RKO (cell line): ENCODE measurements at places on chromosomes 5 and 9.

DNA sequence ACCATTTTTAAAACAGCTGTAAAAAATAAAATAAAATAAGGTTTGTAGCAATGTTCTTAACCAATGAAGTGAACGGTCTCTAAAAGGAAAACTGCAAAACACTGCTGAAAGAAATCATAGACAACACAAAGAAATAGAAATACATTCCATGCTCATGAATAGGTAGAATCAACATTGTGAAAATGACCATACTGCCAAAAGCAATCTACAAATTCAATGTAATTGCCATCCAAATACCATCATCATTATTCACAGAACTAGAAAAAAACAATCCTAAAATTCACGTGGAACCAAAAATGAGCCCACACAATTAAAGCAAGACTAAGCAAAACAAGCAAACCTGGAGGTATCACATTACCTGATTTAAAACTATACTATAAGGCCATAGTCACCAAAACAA, 67.6 kb upstream of the RGMB start:
- no peak for DNase-seq

- DNase-seq: peak; percentile 0
These were observed 642.1 kb downstream of the KCTD16 start for GRCh38 chr5:144812763-144813162.

DNA sequence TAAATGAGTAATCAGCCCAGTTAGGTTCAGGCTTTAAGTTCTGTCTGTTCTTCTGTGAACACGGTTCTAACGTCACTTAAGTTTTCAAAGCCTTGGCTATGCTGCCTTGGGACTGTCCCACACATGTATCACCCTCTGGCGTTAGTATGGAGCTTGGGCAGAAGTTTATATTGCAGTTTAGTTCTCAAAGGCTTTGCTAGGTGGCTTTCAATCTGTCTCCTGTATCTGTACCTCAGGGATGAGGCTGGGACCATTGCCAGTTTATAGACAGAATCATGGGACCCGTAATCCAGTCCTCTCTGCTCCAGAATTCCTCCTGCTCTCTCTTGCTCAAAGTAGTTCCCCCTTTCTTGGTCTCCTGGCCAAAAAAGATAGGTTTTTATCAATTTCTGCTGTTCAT, 12.1 kb downstream of the C9orf40 start:
- DNase-seq: peak; percentile 86

DNA sequence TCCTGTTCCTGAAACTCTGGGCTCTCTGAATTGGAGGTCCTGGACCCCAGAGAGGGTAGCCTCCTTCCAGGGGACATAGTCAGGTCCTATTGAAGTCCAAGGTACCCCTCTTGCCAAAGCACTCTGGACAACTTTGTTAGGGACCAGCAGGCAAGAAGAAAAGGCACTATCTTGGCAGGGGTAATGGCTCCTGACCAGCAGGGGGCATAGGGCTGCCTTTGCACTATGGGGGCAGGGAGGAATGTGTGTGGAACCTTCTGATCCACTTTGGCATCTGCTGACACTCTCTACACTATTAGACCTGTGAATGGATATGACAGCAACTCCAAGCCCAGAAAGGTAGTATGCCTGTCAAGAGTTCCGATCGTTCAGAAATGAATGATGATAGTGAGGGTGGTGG, 179.0 kb upstream of the CD180 start:
- no peak for DNase-seq

- no peak for DNase-seq
These were observed 38.9 kb downstream of the HAVCR1 start for GRCh38 chr5:157020002-157020401.

GRCh38 chr9:99185348-99185632, 36.5 kb downstream of the ALG2 start:
- DNase-seq: no peak

GRCh38 chr9:117151716-117152115, 263.1 kb downstream of the ASTN2 start:
- DNase-seq: no peak

GRCh38 chr5:14486996-14487896, 94.3 kb upstream of the OTULINL start:
- DNase-seq: no peak

DNA sequence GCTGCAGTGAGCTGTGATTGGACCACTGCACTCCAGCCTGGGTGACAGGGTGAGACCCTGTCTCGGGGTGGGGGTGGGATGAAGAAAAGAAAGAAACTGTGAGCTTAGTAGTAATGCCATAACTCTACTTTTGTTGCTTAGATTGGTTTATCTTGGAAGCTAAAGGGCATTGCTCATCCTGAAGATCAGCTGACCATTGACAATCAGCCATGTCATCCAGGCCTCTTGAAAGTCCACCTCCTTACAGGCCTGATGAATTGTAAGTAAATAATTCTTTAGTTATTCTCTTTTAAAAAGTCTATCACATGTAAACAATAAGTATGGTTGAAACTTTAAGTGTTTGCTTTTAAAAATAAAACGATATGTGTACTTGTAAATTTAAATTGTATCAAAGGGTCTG, 11.4 kb downstream of the OCLN start:
- no peak for DNase-seq

GRCh38 chr9:14315875-14316601, 2.1 kb upstream of the NFIB start:
- DNase-seq: no peak

DNA sequence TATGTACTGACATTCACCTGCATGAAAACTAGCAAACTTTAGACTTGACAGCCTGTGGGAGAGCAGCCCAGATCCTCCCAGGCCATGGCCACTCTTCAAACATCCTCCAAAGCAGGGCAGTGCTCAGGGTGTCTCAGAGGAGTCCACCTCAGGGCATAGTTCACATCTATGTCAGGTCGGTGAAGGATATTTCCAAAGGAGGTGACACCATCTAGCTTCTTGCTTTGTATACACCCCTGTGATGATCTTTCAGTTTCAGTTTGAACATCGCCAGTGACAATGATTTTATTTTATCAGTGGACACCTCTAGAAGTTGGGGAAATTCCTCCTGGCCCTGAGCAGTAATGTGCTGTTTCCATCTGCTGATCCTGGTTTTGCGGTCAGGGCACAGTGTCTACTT, 20.1 kb downstream of the CDK20 start:
- DNase-seq: no peak

GRCh38 chr9:87212605-87213021, 265.3 kb upstream of the GAS1 start:
- no peak for DNase-seq

GRCh38 chr5:173954671-173955521, 34.1 kb upstream of the C5orf47 start:
- no peak for DNase-seq

GRCh38 chr5:168320805-168321204, 29.4 kb downstream of the WWC1 start:
- DNase-seq: no peak

DNA sequence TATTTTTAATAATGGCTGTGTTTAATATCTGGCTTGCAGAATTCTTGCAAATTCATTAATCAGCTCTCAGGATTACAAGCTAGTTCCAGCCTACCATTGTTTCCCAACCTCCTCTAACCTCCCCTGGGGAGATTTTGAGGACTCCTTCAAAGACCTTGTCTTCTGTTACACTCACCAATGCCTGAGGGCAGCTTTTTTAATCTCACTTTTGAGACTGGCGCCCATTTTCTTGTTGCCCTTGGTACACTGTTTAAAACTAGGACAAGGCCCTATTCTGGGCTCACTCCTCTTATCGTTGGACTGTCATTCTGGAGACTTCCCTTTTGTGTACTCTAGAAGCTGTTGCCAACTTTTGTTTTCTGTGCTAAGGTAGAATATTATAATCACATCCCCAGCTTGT, 13.6 kb upstream of the EQTN start:
- no peak for DNase-seq

- DNase-seq: no peak
These were observed 1032.6 kb downstream of the CDH12 start for GRCh38 chr5:21820527-21820926.

DNA sequence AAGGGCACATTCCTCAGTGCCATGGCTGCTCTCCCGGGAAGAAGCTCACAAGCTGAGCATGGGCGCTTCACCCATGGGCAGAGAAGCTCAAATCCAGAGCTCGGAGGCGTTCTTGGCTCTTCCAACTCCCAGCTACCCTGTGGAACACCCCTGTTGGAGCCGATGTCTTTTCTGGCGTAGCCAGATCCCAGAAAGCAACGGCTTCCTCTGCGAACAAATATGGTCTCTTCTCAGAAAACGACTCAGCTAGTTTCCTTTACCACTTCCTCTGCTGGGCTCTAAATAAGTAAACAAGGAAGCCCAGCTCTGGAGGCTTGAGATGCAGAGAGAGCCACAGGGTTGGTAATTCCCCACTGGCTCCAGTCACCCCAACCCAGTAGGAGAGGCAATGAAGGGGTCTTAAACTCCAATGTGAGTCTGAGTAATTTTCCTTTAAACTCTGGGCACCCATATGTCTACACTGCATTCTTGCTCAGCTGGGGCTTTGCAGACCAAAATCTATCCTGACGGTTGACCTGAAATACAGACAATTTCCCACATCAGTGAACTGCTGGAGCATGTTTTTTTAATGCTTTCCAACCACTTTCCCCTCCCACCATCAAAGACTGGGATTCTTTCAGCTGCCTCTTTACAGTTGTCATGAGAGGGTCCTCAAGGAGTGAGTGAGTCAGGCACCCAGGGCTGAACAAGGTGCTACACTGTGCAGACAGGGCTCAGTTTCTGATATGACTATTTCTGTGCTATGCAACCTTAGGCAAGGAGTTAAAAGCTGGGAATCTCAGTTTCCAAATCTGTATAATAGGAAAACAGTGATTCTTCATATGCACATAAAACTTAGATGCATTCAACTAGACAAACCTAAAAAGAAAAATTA, at the start of gene LCP2:
Gene LCP2 (minus strand): TSS at position 189 of the 874 bp plus-strand sequence. CDS start 166 bp downstream, at position 23.
- DNase-seq: no peak

GRCh38 chr5:84706678-84707641, 322.3 kb upstream of the EDIL3 start:
- DNase-seq: no peak

DNA sequence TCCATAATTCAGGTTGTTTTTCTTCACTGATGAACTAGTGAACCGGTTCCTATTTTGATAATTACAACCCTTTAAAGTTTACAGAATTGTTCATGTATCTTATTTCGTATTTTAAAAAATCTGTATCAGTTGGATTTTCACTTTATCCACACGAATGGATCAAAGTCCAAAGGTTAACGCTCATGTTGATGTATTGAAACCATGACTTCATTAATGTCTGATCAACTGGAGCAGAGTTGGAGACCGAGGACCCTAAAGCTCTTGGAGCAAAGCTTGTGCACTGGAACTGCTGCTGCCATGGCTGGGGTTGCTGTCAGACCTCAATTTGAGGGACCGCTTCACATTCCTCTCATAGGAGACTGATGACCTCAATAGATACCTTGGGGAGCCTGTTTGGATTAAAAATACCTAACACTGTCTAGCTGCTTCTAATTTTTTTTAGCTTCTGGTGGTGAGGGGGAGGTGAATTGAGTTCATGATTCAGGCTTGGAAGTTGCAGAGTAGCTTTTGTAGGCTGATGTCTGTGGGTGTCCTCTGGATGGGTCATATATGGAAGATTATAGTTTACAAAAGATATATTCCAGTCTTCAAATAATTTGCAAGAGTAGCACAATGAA, 45.1 kb downstream of the KIAA1958 start:
- no peak for DNase-seq

- no peak for DNase-seq
These were observed 5.7 kb upstream of the C5orf46 start for GRCh38 chr5:147912011-147912410.

DNA sequence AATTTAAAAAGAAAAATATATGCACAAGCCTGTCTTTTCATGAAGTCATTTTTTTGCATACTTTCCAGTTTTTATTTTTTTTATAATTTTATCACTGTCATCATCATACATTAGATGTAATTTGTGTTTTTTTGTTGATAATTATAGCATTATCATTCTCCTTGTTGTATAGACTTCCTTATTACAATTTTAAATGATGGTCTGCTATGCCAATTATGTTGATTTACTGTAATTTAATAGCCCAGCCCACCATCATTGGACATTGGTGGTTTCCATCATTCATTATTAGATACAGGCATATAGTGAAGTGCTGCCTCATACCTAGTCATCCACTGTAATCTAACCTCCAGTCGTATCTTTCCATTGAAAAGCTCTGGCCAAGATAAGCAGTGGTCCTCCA, 3.8 kb upstream of the TJP2 start:
- DNase-seq: no peak

GRCh38 chr9:34809504-34810186, 99.7 kb upstream of the CCL21 start:
- DNase-seq: no peak

- DNase-seq: no peak
These were observed 47.6 kb downstream of the ADAMTS6 start for GRCh38 chr5:65434122-65434521.

GRCh38 chr5:6699357-6699756, 13.9 kb upstream of the TENT4A start:
- no peak for DNase-seq

- DNase-seq: no peak
These were observed 310.2 kb downstream of the ARRDC3 start for GRCh38 chr5:91072881-91073280.

DNA sequence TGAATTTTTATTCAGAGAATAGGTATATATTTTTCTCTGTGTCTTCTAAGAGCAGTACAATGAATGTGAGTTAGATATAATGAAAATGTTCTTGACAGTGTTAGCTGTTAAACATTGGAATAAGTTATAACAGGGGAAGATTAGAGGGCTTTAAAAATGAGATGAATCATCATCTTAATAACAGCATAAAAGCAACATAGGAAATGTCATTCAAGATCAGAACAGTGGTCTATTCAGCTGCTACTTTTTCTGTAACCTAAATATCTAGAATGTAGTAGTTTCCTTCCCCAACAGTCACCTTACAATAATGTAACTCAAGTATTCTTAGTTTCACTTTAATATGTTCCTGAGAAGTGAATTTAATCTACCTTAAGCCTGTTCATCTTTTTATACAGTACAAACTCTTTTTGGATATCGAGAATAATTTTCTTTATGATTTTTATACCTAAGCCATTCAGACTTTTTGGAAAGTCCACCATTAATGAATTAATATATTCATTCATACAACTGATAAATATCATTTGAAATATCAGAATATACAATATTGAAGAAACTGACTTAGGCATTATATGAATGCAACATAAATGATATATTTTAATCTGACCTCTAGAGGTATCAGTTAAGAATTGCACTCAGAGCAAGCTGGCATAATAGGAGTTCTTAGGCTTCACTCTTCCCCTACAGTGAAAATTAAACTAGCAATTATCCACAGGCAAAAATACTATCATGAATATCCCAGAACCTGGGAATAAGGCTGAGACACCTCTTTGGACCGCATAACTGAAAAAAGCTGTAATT, 66.1 kb upstream of the EDIL3 start:
- DNase-seq: peak; percentile 27

DNA sequence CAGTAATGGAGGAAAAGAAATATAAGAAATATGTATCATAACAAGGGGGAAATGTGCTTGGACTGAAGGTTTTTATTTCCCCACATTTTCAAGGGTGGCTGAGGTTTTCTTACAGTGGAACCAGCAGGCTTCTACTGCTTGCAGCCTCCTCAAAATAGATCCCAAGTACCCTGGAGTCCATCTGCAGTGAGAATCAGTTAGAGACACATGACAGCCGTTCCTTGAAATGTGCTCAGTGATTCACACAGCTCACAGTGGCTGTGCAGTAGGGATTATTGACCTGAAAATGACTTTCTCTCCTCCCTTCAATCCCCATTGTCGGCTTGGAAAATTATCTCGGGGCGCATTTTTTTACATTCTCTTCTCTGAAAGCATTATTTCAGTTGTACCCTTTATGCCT, 832.0 kb downstream of the TLR4 start:
- DNase-seq: no peak
